Stimulated activated CD4-positive, alpha-beta T cell treated with anti-CD3 and anti-CD28 coated beads, Interleukin-15, amount 100 ng/mL, for 1 hour (primary cell): ENCODE measurements at places on chromosomes 16 and 17.

DNA sequence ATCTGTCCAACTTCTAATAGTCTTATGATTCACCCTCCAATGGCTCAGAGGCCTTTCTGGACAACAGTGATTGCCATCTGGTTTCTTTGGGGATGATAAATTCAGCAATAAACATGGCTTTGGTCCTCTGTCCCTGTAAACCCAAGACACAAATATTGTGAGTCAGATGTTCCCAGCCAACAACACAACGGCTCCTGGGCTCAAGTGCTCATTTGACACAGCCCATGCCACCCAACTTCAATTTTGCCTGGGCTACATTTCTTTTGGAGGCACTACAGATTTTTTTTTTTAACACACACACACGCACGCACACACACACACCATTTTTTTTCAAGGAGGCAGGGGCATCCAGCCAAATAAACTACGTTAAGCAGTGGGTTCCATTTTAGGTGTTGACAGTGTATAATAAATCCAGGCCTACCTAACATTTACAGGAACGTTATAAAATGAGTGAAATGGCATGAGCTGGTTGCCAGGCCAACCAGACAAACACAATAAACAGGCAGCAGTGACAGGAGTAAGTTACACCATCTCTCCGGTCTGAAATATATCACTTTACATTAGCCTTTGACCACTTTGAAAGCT lies 939.9 kb upstream of the SOX9 start:
- no peak for DNase-seq

DNA sequence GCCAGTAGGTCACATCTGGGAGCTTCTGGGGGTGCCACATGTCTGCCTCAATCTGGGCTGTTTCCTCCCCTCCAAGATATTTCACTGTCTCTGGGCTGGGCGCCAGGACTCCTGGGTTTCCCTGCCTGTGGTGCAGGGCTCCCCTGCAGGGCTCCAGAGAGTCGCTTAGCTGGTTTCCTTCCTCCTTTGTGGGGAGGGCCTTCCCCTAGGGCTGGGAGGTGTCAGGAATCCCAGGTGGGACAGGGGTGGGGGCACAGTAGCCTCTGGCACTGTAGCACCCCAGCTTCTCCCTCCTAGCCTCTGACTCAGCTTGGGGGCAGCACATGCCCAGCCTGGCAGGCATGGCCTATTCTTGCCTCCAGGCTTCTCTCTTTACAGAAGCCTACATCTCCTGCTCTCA lies 2.6 kb downstream of the RARA start:
- DNase-seq: no peak

DNA sequence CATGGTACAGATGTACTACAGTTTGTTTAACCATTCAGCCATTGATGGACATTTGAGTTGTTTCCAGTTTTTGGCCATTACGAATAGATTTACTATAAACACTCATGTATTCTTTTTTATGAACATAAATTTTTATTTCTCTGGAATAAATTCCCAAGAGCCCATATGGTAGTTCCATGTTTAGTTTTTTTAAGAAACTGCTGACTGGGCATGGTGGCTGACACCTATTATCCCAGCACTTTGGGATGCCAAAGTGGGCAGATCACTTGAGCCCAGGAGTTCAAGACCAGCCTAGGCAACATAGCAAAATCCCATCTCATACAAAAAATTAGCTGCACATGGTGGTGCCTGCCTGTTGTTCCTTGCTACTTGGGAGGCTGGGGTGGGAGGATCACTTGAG lies 30.3 kb downstream of the PRAC1 start:
- DNase-seq: no peak

GRCh38 chr16:23505180-23505665 lies 5.1 kb downstream of the GGA2 start:
- no peak for DNase-seq

DNA sequence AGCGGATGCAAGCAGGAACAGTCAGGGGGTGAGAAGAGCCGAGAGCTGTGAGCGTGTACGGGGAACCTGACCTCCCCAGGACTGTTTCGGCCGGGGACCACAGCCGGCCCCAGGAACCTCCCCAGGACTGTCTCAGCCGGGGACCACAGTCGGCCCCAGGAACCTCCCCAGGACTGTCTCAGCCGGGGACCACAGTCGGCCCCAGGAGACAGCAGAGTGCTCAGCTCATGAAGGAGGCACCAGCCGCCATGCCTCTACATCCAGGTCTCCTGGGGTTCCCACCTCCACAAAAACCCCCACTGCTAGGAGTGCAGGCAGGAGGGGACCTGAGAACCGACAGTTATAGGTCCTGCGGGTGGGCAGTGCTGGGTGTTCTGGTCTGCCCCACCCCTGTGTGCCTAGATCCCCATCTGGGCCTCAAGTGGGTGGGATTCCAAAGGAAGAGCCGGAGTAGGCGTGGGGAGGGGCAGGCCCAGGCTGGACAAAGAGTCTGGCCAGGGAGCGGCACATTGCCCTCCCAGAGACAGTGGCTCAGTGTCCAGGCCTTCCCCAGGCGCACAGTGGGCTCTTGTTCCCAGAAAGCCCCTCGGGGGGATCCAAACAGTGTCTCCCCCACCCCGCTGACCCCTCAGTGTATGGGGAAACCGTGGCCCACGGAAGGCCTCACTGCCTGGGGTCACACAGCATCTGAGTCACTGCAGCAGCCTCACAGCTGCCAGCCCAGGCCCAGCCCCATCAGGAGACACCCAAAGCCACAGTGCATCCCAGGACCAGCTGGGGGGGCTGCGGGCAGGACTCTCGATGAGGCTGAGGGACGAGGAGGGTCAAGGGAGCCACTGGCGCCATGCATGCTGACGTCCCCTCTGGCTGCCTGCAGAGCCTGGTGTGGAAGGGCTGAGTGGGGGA lies 4.3 kb downstream of the RHBDF1 start:
- no peak for DNase-seq

DNA sequence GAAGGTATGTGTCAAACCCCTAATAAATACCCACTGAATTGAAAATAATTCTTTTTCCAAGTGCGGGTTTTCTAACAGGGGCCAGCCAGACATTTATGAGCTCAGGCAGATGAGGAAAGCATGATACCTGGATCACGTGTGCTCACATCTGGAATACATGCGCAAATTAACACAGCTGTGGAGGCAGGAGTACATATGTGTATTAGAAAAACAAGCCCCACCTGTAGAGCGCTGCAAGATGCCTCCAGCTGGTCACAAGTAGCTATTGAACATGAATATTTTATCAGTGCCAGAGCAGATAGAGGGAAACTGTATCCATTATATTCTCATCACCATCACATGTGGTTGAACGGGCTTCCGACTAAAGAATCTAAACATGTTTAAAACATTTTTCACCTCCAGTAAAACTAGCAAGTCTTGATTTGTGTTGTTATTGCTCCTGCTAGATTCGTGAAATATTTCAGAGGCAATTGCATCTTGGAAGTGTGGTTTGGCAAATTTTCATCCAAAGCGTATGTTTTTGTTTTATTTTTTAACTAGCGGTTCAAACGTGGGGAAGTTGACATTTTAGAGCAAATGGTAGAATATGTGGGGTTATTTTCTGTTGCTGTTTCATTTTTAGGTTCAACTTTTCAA lies 482.8 kb downstream of the CDH13 start:
- DNase-seq: no peak

GRCh38 chr17:38604479-38605403 lies 1.0 kb downstream of the SRCIN1 start:
- no peak for DNase-seq

- DNase-seq: no peak
Observed at GRCh38 chr17:65297384-65297783, 160.2 kb downstream of the RGS9 start.

DNA sequence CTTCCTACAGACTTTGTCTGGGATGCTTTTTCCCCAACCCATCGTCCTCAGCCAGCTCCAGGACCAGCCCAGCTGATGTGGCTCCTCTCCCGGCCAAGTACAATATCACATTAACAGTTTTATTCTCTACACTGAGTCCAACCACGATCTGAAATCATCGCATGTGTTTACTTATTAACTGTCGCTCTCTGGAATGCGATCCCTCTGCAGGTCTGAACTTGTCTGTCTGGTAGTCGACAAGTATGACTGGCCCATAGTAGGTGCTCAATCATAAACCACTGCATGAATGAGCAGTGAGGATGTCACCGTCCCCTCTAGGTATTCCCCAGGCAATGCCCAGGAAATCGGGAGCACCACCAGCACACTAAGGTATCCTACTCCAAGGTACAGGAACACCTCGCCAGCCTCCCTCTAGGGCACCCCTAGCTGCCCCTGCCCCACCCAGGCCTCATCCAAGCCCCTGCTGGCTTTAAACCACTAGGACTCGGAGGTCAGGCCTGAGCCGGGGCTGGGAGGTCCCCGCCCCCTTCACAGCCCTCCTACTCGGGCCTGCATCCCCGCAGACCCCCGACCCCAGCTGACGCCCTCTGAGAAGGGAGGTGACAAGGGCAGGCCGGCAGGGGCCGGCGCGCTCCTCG lies 27.7 kb downstream of the RTN4RL1 start:
- DNase-seq: no peak

GRCh38 chr16:84443166-84443802 lies 61.2 kb downstream of the MEAK7 start:
- DNase-seq: no peak

- no peak for DNase-seq
Observed at GRCh38 chr16:65113441-65113840, 8.4 kb downstream of the CDH11 start.

GRCh38 chr16:12240036-12240435 lies 263.5 kb downstream of the SNX29 start:
- DNase-seq: no peak

- no peak for DNase-seq
Observed at GRCh38 chr16:87198328-87198832, 118.8 kb downstream of the C16orf95 start.

DNA sequence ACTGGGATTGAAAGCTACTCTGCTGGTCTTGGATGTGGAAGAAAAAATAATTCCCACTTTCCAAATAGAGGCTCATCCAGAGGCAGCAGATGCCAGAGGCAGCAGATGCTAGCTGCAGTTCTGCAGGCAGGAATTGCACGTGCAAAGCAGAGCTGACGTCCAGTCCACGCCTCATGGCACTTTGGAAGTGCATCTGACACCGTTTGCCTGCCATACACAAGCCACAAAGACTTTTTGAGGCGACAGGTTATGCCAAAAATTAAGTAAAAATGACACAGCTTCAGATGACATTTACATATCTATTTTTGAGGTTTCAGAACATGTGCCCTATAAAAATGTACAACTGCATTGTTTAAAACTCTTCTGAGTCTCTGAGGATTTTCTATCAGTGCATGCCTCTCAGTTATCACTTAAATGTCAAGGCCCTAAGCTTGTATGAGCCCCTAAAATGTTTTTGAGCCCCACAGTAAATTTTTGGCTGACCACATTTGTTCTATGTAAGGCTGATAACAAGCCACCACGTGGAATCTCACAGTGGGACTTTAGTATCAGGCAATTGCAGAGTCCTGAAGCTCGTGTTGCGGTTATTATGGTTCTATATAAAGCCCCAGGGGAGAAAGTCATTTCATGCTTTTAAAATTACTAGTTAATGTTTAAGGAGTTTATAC lies 239.2 kb downstream of the PRKCA start:
- no peak for DNase-seq

GRCh38 chr16:57675741-57676551 lies 7.8 kb downstream of the ADGRG3 start:
- no peak for DNase-seq

GRCh38 chr17:8844229-8845218 lies 22.9 kb downstream of the PIK3R6 start:
- no peak for DNase-seq

DNA sequence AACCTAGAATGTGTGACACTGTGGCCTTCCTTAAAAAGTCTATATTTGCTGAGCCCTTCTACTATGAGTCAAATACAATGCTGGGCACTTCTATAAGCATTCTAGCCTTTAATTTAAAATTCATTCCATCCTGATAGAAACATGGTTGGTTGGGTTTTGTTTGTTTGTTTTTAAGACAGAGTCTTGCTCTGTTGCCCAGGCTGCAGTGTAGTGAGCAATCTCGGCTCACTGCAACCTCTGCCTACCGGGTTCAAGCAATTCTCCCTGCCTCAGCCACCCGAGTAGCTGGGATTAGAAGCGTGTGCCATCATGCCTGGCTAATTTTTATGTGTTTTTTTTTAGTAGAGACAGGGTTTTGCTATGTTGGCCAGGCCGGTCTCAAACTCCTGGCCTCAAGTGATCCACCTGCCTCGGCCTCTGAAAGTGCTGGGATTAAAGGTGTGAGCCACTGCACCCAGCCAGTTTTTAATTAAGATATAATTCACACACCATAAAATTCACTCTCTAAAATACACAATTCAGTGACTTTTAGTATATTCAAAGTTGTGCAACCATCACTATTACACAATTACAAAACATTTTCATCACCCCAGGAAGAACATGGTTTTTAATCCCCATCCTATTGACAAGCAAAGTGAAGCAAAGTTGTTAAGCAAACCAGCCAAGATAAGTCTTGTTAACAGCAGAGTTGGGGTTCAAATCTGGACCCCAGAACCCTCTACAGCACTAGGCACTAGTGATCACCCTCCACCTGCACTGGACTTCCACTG lies 42.8 kb downstream of the CMTM4 start:
- no peak for DNase-seq

GRCh38 chr17:65634533-65634932 lies 73.1 kb upstream of the AXIN2 start:
- DNase-seq: no peak

GRCh38 chr17:63514974-63515373 lies 8.2 kb upstream of the KCNH6 start:
- DNase-seq: no peak

GRCh38 chr17:50629902-50630301 lies 4.8 kb upstream of the ABCC3 start:
- no peak for DNase-seq

- no peak for DNase-seq
Observed at GRCh38 chr17:18025241-18025944, 13.6 kb downstream of the ATPAF2 start.

DNA sequence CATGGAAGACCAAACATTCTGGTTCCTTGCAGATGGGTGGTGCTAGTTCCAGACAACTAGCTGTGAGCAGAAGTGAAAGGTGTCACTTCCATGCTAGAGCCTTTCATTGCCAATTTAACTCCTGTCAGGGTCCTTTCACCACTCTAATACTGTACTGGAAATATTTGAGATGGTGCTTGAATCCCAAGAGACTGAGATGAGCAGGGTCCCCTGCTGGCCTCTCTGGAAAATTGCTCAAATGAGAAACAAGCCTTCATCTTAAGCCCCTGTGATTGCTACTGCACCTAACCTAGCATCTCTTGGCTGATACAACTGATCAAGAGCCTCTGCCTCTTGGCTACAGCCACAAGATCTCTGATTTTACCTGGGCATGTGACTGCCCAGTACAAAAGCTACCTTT lies 7.4 kb upstream of the VAC14 start:
- no peak for DNase-seq

GRCh38 chr17:74097450-74098135 lies 105.9 kb upstream of the RPL38 start:
- DNase-seq: no peak

GRCh38 chr16:49554681-49555080 lies 181.1 kb downstream of the C16orf78 start:
- DNase-seq: no peak

- no peak for DNase-seq
Observed at GRCh38 chr16:89827383-89828198, 684 bp upstream of the SPIRE2 start.
